ENCODE measurements at places on chromosomes 12 and 14.

- no peaks in the 10 kb centered on the region for H3K4me1 ChIP-seq
- H3K27ac ChIP-seq, result no peak overlapping the region
- no peaks in the 10 kb centered on the region for H3K36me3 ChIP-seq
- no peak for DNase-seq
Observed at GRCh38 chr12:52993558-52993869, 12.7 kb upstream of the EIF4B start.

- H3K27me3 ChIP-seq, result no peaks in the 10 kb centered on the region
- DNase-seq, result no peak
- H3K36me3 ChIP-seq, result no peaks in the 10 kb centered on the region
- H3K4me3 ChIP-seq, result no peak overlapping the region
- no peak overlapping the region for H3K27ac ChIP-seq
- no peaks in the 10 kb centered on the region for H3K4me1 ChIP-seq
Observed at GRCh38 chr12:40711121-40711520, 18.9 kb downstream of the CNTN1 start.

DNA sequence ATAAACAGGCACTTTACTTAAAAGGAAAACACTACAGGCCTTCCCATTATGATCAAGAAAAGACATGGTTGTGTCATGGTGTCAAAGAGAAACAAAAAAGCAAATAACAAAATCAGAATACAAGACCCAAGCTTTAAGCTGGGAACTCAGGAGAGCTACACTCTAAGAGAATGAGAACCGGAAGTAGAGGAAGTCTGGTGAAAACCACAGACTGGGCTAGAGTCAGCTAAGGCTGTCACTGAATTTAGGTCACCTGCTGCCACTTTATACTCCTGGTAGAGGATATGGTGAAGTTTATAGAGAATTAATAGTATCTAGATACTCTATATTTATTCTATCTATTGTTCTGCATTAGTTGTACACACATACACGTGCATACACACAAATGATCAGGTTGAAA lies 971.7 kb downstream of the FLRT2 start:
- no peak overlapping the region for H3K27ac ChIP-seq
- H3K36me3 ChIP-seq, result no peaks in the 10 kb centered on the region
- H3K27me3 ChIP-seq, result no peaks in the 10 kb centered on the region

DNA sequence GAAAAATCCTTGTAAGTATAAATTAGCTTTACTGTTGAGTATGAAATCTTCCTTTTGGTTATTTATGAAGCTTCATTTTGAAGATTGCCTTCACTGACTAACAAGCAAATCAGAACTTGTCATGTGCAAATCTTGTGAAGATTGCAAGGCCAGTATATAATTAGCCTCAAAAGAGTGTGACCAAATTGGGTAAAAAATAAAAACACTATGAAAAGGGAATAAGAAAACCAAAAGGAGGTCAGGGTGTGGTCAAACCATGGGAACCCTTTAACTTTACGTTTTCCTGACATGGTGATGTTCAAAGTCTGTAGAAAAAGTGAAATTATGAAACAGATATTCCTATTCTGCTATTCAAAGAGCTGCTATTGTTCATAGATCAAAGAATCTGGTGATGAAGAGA lies 230.3 kb downstream of the BCAT1 start:
- DNase-seq, result no peak
- no peak overlapping the region for H3K27ac ChIP-seq
- no peaks in the 10 kb centered on the region for H3K4me1 ChIP-seq
- no peaks in the 10 kb centered on the region for H3K27me3 ChIP-seq
- no peak overlapping the region for H3K4me3 ChIP-seq

DNA sequence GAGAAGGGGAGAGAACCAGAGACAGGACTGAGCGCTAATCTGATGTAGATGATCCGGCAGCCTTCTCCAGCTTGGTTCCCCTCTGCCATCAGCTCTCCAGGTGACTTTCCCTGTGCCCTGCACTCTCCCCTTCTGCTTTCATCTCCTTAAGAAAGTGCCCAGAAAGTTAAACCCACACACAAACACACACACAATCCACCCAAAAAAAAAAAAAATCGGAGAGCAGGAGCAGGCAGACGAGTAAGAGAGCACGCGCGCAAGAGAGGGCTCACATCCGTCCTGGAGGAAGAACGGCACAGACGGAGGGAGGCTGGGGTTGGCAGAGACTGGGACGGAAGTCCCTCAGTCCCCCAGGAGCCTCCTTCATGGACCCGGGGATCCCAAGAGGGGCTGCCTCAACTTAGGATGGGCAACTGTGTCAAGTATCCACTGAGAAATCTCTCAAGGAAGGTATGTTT lies 9.8 kb downstream of the CABP1 start:
- no peaks in the 10 kb centered on the region for H3K27me3 ChIP-seq
- no peak overlapping the region for H3K4me3 ChIP-seq
- H3K4me1 ChIP-seq, result no peaks in the 10 kb centered on the region
- DNase-seq, result no peak
- no peaks in the 10 kb centered on the region for H3K36me3 ChIP-seq
- no peak overlapping the region for H3K27ac ChIP-seq

DNA sequence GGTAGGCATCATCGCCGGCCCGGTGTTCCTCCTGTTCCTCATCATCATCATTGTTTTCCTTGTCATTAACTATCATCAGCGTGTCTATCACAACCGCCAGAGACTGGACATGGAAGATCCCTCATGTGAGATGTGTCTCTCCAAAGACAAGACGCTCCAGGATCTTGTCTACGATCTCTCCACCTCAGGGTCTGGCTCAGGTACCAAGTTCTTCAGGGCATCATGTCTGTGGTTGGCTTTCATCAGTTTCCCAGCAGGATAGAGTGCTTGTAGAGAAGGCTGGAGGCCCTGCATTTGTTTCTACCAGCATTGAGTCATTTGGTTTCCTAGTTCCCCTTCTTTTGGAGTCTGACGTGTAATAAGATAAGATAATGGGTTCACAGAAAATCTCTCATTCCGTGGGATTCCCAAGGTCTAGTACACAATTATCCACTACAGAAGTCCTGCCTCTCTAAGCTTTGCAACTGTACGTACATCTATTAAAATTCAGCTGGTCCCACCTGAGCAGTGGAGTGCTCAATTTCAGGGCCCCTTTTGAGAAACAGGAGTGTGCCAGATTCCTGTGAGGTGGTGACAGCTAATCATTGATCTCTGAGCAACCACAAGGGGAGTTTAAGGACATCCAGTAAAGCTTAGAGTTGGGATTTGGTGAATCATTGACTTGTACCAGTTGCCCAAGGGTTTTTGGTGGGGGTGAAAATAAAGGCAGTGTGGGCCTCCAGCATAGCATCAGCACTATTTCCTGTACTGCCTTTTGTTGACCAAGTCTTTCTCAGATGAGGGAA lies 25.1 kb downstream of the ACVR1B start:
- no peaks in the 10 kb centered on the region for H3K27me3 ChIP-seq
- H3K4me1 ChIP-seq, result peaks cover 4% of the 10 kb centered on the region
- no peak overlapping the region for H3K27ac ChIP-seq
- no peaks in the 10 kb centered on the region for H3K36me3 ChIP-seq

GRCh38 chr12:46998811-46999368 lies 80.5 kb upstream of the PCED1B start:
- no peaks in the 10 kb centered on the region for H3K36me3 ChIP-seq
- no peak overlapping the region for H3K27ac ChIP-seq
- no peaks in the 10 kb centered on the region for H3K4me1 ChIP-seq
- no peak overlapping the region for H3K4me3 ChIP-seq
- no peak for DNase-seq
- no peaks in the 10 kb centered on the region for H3K27me3 ChIP-seq

DNA sequence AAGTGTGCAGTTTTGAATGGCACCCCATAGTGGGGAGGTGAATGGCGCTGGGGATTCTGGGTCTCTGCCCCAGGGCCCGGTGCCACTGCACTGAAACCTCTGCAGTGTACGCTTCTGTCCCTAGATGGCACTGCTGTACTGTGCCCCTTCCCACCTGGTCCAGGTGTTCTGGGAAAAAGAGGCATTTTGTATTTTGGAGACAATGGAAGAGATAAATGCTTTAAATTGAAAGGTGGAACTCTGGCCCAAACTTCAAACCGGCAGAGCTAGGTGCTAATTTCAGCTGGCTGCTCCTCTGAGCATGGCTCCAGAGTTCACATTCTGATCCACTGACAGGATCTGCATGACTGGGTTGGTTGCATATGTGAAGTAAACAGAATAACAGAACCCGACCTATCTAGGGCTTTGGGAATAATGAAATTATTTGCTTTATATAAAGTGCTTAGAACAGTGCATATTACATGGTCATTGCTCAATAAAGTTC lies 52.2 kb downstream of the KRT80 start:
- no peak for DNase-seq
- H3K36me3 ChIP-seq, result no peaks in the 10 kb centered on the region
- no peak overlapping the region for H3K4me3 ChIP-seq
- H3K27ac ChIP-seq, result no peak overlapping the region
- no peaks in the 10 kb centered on the region for H3K4me1 ChIP-seq

- DNase-seq, result no peak
- no peaks in the 10 kb centered on the region for H3K27me3 ChIP-seq
- no peak overlapping the region for H3K4me3 ChIP-seq
- no peak overlapping the region for H3K27ac ChIP-seq
- no peaks in the 10 kb centered on the region for H3K36me3 ChIP-seq
- H3K4me1 ChIP-seq, result no peaks in the 10 kb centered on the region
Observed at GRCh38 chr14:20798318-20798717, 4.3 kb downstream of the RNASE1 start.

DNA sequence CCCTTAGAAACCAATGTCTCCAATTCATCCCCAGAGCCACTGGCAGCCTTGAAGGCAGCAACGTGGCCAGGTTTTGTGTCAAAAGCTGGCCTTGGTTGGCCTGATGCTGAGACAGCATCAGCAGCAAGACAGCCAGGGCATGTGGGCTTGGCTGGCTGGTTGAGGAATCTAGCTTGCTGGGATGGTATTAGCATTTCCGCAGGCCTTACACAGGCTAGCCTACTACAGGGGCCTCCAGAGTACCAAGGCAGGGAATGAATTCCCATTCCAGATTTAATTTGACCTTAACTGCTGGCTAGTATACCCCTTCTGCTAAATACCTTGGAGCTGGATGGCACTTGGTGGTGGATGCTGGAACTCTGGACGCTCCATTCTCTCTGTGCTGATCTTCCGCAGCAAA lies 15.8 kb downstream of the NGDN start:
- H3K27ac ChIP-seq, result no peak overlapping the region
- H3K27me3 ChIP-seq, result no peaks in the 10 kb centered on the region
- no peaks in the 10 kb centered on the region for H3K36me3 ChIP-seq
- no peak for DNase-seq

DNA sequence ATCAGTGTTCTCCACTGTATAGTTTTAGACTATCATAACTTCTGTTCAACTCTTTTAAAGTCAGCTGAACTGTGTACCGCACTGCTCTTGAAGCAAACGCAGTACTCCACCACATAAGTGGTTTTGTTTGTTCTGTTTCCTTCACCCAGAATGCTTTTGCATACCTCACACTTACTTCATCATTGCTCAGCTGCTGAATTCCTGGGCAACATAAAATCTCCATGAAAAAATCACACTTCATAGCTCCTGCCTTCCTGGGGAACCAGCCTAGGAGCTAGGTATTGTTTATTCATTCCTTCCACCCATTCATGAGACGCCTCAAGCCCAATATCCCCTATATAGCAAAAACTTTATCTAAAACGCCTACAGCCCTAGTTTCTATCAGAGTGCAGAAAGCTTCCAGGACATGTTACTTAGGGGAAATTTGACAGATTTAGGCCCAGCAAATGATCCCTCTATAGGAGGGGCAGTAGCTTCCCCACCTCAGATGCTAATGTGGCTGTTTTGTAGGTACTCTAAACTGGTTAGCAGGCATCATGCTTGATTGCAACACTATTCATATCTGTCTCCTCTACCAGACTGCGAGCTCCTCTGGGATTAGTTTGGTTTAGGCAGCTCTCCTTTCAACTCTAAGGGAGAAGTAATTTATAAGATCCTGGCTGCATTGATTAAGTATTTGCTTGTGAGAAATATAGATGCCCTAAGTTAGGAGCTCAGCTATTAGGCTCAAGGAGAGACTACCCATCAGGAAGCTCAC lies 44.5 kb downstream of the LRRC9 start:
- no peaks in the 10 kb centered on the region for H3K36me3 ChIP-seq
- no peak overlapping the region for H3K4me3 ChIP-seq
- no peaks in the 10 kb centered on the region for H3K27me3 ChIP-seq

GRCh38 chr14:56358851-56359614 lies 220.6 kb upstream of the TMEM260 start:
- H3K36me3 ChIP-seq, result no peaks in the 10 kb centered on the region
- H3K27me3 ChIP-seq, result no peaks in the 10 kb centered on the region
- H3K27ac ChIP-seq, result no peak overlapping the region
- H3K4me3 ChIP-seq, result no peak overlapping the region
- no peak for DNase-seq
- peaks cover 5% of the 10 kb centered on the region for H3K4me1 ChIP-seq

GRCh38 chr12:25458047-25458552 lies 95.0 kb downstream of the LMNTD1 start:
- no peaks in the 10 kb centered on the region for H3K27me3 ChIP-seq
- no peak overlapping the region for H3K4me3 ChIP-seq
- DNase-seq, result no peak
- H3K27ac ChIP-seq, result no peak overlapping the region

- H3K4me3 ChIP-seq, result no peak overlapping the region
- H3K27me3 ChIP-seq, result no peaks in the 10 kb centered on the region
- no peaks in the 10 kb centered on the region for H3K36me3 ChIP-seq
- no peaks in the 10 kb centered on the region for H3K4me1 ChIP-seq
- DNase-seq, result no peak
Observed at GRCh38 chr12:128178966-128179365, 88.0 kb upstream of the TMEM132C start.

- H3K36me3 ChIP-seq, result no peaks in the 10 kb centered on the region
- DNase-seq, result peak; percentile 81
- H3K4me3 ChIP-seq, result no peak overlapping the region
- H3K4me1 ChIP-seq, result no peaks in the 10 kb centered on the region
- H3K27ac ChIP-seq, result no peak overlapping the region
- H3K27me3 ChIP-seq, result no peaks in the 10 kb centered on the region
Observed at GRCh38 chr12:94150240-94151121, 2.1 kb downstream of the PLXNC1 start.

GRCh38 chr12:91077228-91077954 lies 19.6 kb upstream of the KERA start:
- H3K4me3 ChIP-seq, result no peak overlapping the region
- no peaks in the 10 kb centered on the region for H3K4me1 ChIP-seq
- DNase-seq, result no peak
- H3K27me3 ChIP-seq, result no peaks in the 10 kb centered on the region
- H3K36me3 ChIP-seq, result no peaks in the 10 kb centered on the region
- H3K27ac ChIP-seq, result no peak overlapping the region

DNA sequence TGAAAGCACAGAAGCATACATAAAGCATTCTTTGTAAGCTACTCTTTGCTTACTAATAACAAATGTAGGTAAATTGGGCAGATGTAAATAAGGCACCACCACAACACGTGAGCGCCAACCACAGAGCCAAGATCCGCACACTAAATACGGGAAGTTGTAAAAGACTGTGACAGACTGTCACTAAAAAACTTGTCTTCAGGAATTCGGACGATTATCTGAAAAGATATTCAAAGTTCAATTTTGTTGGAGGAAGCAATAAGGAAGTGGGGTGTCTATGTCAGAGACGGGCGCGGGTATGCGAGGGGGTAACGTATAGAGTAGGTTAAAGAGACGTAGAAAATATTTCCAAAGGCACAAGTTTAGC lies 1.5 kb upstream of the HSP90B1 start:
- no peaks in the 10 kb centered on the region for H3K36me3 ChIP-seq
- no peak for DNase-seq
- no peaks in the 10 kb centered on the region for H3K27me3 ChIP-seq
- peak overlapping the region; percentile 52 for H3K4me3 ChIP-seq

GRCh38 chr14:87111126-87111525 lies 881.9 kb downstream of the GALC start:
- H3K36me3 ChIP-seq, result no peaks in the 10 kb centered on the region
- H3K4me1 ChIP-seq, result no peaks in the 10 kb centered on the region
- DNase-seq, result no peak
- no peak overlapping the region for H3K27ac ChIP-seq
